ENCODE measurements at places on chromosomes 5 and 9.

DNA sequence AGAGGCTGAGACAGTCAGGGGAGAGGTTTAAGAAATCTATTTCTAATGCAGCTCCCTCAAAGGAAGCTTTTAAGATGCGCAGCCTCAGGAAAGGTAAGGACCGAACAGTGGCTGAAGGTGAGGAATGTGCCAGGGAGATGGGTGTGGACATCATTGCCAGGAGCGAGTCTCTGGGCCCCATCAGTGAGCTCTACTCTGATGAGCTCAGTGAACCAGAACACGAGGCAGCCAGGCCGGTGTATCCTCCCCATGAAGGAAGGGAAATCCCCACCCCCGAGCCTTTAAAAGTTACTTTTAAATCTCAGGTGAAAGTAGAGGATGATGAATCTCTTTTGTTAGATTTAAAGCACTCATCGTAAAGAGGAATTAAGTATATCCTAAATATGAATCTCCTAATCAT lies 8.2 kb downstream of the CAVIN4 start:
- DNase-seq: no peak

- DNase-seq: peak; percentile 62
These were observed 176.7 kb upstream of the DMAC1 start for GRCh38 chr9:7976167-7976755.

DNA sequence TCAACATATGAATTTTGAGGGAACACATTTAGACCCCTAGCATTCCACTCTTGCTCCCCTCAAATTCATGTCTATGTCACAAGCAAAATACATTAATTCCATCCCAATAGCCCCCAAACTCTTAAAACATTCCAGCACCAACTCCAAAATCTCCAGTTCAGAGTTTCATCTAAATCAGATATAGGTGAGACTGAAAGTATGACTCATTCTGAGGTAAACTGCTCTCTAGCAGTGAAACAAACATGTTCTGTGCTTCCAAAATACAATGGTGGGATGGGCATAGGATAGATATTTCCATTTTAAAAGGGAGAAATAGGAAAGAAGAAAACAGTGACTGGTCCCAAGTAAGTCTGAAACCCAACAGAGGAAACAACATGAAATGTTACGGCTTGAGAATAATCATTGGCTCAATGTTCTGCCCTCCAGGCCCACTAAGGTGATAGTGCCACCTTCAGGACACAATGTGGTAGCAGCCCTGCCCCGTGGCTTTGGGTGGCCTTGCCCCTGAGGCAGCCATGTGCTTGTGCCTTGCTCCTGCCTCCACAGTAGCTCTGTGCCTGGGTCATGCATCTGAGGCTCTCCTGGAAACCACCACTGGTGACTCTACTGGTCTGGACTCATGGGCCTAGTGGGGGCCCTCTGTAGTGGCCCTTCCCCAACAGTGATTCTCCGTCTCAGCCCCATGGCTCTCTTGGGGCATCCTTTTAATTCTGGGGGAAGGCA lies 36.4 kb upstream of the IPPK start:
- peak; percentile 57 for DNase-seq

- no peak for DNase-seq
These were observed 3.9 kb upstream of the MGAT1 start for GRCh38 chr5:180806351-180807011.

DNA sequence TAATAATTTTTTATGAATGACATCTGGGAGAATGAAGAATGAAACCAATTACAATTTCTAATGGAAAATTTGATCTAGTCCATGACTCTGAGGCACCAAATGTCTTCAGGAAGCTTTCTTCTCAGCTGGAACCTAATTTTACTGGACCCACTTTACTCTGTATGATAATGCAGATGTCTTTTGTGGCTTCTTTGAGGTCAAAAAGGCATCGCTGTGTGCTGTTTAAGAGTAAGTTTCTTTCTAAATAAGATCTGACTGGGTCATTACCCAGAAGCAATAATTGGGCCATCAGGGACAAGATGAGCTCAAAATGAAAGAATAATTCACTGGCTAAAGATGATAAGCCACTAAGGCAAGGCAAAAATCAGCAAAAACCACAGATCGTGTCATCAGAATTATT lies 633.4 kb downstream of the PSAT1 start:
- DNase-seq: no peak

DNA sequence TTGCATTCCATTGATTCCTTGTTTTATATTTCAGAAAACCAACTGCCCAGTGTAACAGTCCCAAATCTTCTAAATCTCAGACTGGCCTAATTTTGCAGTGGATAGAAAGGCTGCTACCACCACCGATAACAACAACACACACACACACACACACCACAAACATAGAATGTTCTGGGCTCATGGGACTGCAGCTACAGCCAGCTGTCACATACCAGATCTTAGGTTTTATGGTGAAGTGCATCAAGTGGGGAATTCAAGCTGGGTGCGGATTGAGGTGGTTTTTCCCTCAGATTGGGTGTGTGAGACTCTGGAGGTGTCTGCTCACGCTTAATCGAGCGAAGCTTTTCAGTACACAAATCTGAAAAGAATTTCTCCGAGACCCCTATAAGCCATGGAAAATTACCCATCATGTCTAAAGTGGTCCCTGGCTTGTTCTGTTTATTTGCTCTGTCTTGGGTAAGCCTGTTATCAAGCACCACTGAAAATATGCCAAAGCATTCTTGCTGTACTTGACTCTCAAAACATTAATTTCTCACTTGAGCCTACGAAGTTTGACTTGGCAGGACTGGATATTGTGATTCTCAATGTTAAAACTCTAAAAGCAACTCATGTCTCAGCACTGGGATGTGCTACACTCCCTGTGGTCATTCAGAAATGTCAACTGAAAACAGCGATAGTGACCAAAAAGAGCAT lies 71.1 kb downstream of the ALDH7A1 start:
- no peak for DNase-seq
